IMR-90 (cell line): ENCODE measurements at places on chromosomes 11 and 22. TPM values are rescaled to one million over a fixed set of nuclear protein-coding genes. Genes with fewer than 3 reads are reported as not detected.

GRCh38 chr22:41917903-41918791 lies 3.3 kb upstream of the SHISA8 start:
- no peaks in the 10 kb centered on the region; the same call in 1 of the 2 replicates for H3K4me1 ChIP-seq
- peaks cover 47% of the 10 kb centered on the region for H3K27me3 ChIP-seq
- no peak overlapping the region for H3K27ac ChIP-seq

DNA sequence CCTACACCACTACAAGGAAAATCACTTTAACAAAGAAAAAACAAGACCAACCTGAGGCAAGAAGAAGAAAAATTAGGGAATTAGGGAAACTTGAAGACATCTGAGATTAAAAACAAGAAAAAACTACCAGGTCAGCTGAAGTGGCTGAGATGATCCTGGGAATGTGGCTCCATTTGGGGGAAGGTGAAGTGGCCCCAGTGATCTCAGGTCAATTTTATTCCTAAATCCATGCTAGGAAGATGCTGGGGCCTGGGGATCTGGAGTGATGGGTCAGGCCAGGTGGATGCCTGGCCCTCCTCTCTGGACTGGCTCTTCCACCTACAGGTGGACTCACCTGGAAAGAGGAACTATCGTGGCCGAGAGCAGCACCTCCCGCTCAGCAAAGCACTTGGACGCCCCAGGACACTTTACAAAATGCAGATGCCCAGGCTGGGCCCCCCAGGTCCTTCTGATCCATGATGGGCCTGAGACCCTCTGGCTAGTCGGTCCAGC lies 6.7 kb downstream of the TOP3B start:
- no peak overlapping the region for H3K4me3 ChIP-seq
- no peaks in the 10 kb centered on the region for H3K27me3 ChIP-seq

DNA sequence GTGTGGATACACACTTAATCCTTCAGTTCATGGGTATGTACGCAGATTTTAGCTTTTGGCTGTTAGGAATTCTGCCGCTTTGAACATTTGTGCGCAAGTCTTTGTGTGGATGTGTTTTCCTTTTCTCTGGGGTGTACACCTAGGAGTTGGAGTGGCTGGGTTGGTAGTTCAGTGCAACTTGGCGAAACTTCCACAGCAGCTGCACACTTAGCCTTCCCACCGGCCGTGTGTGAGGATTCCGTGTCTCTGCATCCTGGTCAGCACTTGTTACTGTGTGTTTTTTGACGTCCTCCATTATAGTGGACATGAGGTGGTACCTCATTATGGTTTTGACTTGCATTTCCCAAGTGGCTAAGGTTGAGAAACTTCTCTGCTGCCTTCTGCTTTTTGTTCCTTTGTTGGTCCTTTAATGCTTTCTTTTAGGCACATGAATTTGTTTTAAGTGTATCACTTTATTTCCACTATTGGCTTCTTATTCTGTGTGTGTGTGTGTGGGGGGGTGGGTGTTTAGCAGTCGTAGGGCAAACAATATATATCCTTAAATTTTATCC lies 72.1 kb upstream of the SLC25A18 start:
- no peak for DNase-seq
- H3K27ac ChIP-seq, result no peak overlapping the region
- no peak overlapping the region for H3K4me3 ChIP-seq
- no peaks in the 10 kb centered on the region for H3K36me3 ChIP-seq
- no peaks in the 10 kb centered on the region for H3K27me3 ChIP-seq

Gene SPDYC
- not detected in 2 replicates for total RNA-seq

Gene CARD18
- not detected in 2 replicates for total RNA-seq
